ENCODE measurements at places on chromosomes 12 and 14.

DNA sequence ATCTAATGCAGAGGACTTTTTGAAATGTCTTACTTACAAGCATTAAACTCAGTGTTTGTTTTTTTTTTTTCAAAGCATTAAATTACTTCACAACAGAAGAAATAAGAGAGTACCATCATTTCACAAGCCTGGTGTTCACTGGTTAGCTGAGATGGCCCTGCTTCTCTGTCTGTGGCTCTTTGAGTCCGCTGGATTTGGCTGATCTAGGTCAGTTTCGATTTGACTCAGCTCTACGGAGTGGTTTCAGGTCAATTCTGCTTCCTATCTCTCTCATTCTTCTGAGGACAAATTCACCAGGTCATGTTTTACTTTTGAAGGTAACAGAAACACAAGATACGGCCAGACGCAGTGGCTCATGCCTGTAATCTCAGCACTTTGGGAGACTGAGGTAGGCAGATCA is 1066.1 kb downstream of the FLRT2 start:
- DNase-seq: no peak

- DNase-seq: no peak
These were observed 19.8 kb downstream of the RPGRIP1 start for GRCh38 chr14:21299562-21300130.

- DNase-seq: no peak
These were observed 199.0 kb downstream of the LRFN5 start for GRCh38 chr14:41805633-41806032.

- DNase-seq: no peak
These were observed 395.2 kb downstream of the PAWR start for GRCh38 chr12:79295572-79295971.

- no peak for DNase-seq
These were observed 7.7 kb downstream of the RARG start for GRCh38 chr12:53224061-53224896.

DNA sequence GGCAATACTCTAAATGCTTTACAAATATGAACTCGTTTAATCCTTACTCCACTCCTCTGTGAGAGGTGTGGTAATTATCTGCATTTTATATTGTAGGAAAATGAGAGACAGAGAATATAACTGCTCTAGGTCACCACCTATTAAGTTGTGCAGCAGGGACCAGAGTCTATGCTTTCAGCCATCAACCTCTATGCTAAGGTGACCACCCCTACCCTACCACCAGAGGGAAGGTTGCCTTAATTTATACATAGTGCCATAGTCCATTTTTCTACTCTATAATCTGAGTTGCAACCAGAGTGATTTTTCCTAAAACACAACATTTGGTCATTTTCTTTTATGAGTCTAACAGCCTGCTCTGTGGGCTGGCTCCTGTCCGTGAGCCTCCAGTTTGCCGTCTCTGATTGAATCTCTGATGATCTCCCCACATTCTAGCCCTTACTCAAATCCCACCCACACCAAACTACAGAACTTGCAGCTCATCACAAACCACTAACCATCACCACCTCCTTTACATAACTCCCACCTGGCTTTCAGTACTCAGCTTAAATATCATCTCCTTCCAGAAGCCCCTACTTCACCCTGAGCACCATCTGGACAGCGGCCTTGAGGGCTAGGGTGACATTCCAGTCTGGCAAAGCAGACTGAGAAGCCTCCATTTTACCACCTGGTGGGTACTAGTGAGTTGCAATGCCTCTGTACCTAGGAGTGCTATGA is 126.6 kb downstream of the PPM1H start:
- DNase-seq: no peak

GRCh38 chr12:100382338-100382737 is 25.5 kb downstream of the SLC17A8 start:
- DNase-seq: no peak

- DNase-seq: no peak
These were observed at the start of gene PALS1 for GRCh38 chr14:67241411-67242167. PALS1 (plus strand) TSS chr14:67241435; CDS start chr14:67279171, 37,736 bp downstream.

DNA sequence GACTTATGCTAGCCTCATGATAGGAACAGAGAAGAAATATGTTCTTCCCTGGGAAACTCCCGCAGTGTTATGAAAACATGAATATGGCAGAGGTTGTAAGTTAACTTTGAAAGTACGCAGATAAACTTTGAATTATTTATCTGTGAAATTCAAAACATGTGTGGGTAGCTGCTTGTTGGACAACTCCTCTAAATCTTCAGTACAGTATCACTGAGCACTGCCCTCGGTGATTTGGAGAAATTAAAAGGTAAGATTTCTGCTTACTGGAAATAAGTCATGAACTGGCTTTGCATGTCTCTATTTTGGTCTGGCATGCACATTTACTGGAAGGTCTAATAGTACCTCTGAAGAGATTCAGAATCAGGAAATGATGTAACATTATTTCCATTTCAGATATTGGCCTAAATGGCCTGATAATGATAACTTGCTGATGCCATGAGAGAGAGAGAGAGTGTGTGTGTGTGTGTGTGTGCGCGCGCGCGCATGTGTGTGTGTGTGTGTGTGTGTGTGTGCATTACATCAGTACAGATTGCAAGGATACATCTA is 1441.9 kb upstream of the FLRT2 start:
- no peak for DNase-seq

DNA sequence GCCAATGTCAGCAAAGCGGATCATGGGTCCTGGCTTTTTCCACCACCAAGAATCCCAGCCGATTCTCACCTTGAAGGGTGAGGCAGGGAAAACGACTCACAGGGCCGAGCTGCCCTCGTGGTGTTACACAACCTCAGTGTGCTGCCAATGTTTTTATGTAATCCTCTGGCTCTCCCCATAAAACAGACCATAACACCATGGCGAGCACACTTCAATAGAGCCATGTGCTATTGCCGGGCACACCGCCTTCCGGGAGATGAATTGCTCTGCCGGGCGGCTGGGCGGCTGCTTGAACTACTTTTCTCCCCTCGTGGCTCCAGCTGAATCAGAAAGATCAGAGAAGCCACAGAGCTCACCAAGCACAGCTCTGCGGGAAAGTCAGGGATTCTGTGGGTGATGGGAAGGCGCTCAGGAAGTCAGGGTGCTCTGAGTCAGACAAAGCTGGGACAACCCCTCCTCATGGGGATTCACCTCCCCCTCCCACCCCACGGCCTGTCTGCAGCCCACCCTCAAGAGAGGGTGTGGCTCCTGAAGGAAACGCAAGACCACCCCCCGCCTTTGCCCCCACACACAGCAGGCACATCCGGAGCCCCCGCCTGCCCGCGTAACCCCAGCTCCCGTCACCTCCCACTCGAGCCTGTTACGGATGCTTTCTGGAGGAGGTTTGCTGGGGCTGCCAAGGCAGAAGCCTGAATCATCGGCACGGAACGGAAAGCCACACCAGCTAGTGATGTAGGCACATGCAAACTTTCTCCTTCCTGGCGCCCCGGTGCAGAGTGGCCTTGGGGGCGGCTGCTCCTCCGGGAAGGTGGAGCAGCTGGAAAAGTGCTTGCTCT is 1.8 kb downstream of the GALNT9 start:
- DNase-seq: peak; percentile 62

DNA sequence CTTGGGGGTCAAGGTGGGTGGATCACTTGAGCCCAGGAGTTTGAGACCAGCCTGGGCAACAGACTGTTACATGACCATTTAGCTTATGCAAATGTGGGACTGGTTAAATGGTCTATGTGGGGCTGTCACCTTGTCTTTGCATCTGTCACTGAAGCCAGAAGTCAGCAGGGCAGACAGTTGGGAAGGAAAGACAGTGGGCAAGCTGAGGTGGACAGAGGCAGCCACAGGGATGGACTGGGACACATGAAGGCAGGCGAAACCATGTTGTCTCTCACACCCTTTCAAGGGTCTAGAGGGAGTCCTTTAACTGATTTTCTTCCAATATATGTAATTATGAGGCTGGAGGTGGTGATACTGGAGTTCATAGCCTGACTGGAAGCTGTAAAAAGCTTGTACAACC is 426.4 kb downstream of the TMEM121 start:
- DNase-seq: no peak

DNA sequence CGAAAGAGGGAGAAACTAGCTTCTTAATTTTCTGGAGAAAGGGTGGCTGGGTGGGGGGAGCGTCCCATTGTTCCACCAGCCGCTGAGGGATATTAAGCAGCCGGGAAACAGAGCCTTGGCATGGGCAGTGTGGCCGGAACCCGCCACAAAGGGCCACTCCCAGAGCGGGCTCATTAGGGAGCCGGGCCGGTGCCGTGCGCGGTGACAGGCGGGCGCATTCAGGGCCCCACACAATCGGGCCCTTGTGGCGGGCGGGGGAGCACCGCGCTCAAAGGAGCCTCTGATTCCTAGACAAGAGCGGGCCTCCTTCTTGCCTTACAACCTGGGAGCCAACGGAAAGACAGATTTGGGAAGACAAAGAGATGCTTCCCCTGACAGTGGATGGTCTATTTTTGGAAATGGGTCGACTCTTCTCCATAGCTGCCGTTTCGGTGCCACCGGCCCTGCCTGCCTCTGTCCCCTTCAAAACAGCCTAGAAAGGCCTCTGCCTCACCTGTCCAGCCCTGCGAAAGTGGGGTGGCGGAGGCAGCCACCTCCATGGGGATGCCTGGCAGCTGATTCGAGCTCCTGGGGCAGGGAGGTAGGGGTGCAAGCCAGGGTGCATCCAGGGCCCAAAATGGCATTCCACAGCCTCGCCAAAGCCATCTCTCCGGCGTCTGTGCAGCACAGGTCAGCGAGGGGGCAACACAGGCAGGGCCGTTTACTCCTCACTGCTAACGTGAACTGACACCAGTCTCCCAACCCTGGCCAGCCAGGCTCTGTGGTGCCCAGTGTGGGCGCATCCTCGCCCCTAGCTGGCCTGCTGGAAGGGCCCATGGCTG is 10.9 kb downstream of the CCDC85C start:
- DNase-seq: peak; percentile 63

DNA sequence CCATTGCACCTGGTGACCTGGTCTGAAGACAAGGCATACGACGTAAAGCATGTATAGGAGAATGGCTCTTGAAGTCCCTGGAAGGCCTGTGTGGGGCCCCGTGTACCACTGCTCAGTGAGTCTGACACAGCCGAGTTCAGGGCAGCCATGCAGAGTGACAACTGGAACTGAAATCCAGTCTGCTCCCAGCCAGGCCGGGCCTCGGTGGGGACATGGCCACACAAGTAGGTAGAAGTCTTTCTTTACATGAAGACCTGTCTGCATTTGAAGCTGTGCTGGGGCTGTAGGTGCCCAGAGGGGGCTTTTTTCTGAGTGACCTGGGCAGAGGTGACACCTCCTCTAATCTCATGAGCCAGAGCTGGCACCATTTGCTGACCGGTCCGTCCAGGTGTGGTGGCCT is 35.7 kb downstream of the ADGRD1 start:
- peak; percentile 64 for DNase-seq

GRCh38 chr12:52251367-52252051 is 18.5 kb downstream of the KRT7 start:
- DNase-seq: no peak

- DNase-seq: no peak
These were observed 65.6 kb downstream of the NUAK1 start for GRCh38 chr12:106073179-106073578.

DNA sequence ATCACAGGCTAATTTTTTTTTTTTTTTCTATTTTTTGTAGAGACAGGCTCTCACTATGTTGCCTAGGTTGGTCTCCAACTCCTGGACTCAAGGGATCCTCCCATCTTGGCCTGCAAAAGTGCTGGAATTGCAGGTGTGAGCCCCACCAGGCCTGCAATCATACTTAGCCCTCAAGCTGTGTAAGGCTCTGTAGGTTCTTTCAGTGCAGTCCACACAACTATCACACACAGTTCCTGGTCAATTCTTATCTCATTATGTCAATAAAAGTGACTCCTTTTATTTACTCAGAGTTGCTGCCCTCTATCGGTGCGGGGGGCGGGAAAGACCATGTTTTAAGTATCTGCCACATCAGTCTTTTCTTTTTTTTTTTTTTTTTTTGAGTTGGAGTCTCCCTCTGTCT is 29.0 kb downstream of the SLC2A3 start:
- no peak for DNase-seq

DNA sequence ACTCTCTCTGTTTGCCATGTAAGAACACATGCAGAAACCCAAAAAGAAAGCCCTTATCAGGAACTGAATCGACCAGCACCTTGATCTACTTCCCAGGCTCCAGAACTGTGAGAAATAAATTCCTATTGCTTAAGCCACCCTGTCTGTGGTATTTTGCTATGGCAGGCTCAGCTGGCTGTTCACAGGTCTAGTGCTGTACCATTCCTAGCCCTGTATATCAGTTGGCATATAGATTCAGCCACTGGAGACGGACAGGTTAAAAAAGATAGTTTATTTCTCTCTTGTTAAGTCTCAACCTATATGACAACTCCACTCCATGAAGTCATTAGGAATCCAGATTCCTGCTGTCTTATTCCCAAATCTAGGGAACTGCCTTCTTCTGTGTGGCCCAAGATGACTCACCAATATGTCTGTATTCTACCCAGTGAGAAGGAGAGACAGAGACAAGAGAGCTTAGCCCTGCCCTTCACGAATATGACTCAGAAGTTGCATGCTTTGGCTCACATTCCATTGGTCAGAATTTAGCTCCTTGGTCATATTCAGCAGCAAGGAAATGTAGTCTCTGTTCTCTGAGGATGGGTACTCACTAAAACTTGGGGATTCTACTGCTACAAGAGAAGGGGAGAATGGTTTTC is 57.0 kb downstream of the PLEKHG7 start:
- DNase-seq: no peak

DNA sequence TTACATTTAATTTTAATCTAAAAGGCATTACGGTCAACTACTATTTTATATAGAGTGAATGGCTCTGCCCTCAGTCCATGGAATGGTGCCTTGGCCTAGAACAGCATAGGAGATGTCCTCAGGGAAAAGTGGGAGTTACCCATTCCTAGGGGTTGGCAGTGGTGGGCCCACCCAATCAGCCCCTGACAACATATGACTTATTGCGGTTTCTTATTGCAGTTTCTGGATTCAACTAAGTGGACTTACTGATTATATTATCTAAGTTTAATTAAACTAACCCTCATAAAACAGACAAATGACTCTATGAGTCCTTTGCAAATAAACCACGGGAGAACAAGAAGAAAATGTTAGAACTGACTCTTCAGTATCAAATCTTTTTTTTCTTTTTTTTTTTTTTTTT is 2.3 kb upstream of the PPP2R5E start:
- no peak for DNase-seq

DNA sequence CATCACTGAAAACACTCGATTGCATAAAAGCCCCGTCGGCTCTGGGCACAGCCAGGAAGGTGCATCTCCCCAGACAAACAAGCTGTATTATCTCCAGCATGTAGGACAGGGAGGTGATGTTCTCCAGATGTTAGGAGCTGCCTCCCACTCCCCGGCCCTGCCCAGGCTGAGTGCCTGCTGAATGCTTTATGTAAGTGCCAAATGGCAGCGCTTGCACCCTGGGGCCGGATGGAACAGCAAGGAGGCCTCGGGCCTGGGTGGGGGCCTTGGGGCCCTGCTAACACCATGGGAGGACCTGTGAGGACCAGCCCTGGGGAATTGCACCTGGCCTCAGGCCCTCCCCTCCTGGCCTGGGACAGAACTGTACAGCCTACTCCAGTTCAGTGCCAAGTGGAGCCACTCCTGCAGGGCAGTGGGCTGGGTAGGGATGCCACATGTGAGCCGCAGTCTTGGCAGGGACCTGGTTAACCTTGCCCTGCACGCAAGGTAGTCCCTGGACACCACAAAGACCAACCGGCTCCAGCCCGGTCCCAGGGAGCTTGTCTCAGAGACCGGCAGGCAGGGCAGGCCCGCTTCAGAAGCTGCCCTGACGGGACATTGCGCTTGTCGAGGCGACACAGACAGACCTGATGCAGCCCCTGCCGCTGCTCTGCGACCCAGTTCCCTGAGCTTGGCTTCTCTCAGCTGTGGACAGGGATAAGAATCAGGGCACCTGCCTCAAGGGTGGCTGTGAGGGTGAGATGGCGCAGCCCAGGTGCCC is 35.3 kb upstream of the PPP1R13B start:
- DNase-seq: peak; percentile 68
